ENCODE measurements at places on chromosomes 3 and 15.
A peak's percentile ranks its signal among the peaks of the same experiment; 100 is the strongest.

DNA sequence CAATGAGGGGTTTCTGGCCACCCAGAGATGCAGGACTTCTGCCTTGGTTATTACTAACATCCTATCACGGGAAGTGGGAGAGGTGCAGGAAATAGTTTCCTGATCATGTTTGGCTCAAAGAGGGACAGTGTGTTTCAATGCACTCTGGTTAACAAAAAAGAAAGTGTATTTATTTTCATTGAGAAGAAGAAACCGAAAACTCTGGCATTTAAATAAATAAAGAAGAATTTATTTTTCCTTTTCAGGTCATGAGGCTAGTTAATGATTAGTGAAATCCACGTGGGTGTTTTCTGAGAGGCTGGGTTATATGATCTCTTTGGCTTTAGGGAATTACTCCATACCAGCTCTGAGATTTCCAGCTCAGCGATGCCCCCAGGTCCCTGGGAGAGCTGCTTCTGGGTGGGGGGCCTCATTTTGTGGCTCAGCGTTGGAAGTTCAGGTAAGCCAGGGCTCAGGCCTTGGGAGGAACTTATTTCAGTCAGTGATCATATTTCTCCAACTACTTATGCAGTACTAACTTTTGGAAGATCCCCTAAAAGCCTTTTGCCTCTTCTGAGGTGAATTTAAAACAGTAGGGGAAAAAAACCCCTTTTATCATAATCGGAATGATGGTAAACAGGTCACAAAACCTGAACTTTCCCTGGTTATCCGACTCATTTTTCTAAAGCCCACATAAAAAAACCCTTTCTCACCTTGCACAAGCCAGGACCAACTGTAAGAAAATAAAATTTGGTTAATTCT is at the start of gene PLA1A:
Gene PLA1A, plus strand, starts transcription at position 338 of the 741 bp plus-strand sequence. Its CDS starts 29 bp downstream, at position 367.
- DNase-seq = no peak

DNA sequence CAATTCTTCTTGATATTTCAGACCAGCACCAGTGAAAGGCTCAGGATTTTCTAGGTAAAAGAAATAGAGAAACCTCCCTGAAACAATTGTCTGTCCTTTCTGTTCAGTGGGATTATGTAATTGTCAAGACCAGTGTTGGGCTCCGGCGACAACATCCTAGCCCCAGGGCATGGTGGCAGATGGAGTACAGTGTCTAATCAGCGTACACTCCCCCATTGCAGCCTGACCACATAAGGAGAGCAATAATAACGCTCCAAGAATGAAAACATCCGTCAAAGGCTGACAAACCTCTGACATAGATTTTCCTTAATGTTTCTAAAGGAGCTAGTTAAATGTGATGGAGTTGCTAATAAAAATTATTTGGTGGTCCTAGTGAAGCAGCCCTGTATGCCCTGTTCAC is 144.6 kb downstream of the EBLN2 start:
- DNase-seq = no peak

GRCh38 chr3:13217253-13217652 is 144.0 kb upstream of the IQSEC1 start:
- DNase-seq = no peak

DNA sequence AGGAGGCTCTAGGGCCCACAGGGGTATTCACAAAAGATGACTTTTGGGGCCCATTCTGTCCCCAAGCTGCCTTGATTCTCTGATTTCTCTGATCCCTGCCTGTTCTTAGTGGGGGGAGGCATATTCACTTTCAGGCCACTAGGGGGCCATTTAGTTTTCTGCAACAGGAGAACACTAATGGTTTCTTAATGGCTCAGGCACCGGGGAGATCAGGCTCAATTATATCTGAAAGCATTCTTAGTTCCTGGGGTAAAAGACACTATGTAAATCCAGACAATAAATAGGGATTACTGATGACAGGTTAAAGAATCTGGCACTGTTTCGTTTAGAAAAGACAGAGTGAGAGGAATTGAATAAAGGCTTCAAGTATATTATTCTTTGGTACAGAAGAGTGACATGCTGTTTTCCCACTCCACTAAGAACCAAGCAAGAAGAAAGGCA is 2.5 kb upstream of the INAFM2 start:
- DNase-seq = peak; percentile 48

Data from A549 (cell line).